ENCODE measurements at places on chromosomes 12 and 14. TPM values are rescaled to one million over a fixed set of nuclear protein-coding genes. Genes with fewer than 3 reads are reported as not detected.

NTF3 gene
- not detected for total RNA-seq

TDRD9 gene
- 0.43 TPM for total RNA-seq

PZP gene
- total RNA-seq: not detected

MYL2 gene
- total RNA-seq: not detected

- DNase-seq: no peak
These were observed 6.0 kb downstream of the HOXC4 start for GRCh38 chr12:54059668-54060067.

- no peak for DNase-seq
These were observed 44.4 kb downstream of the DGLUCY start for GRCh38 chr14:91158091-91158790.

- DNase-seq: no peak
These were observed 61.6 kb downstream of the WDR20 start for GRCh38 chr14:102201353-102201738.

- no peak for DNase-seq
These were observed 1.7 kb upstream of the CLEC4C start for GRCh38 chr12:7748852-7749251.

DNA sequence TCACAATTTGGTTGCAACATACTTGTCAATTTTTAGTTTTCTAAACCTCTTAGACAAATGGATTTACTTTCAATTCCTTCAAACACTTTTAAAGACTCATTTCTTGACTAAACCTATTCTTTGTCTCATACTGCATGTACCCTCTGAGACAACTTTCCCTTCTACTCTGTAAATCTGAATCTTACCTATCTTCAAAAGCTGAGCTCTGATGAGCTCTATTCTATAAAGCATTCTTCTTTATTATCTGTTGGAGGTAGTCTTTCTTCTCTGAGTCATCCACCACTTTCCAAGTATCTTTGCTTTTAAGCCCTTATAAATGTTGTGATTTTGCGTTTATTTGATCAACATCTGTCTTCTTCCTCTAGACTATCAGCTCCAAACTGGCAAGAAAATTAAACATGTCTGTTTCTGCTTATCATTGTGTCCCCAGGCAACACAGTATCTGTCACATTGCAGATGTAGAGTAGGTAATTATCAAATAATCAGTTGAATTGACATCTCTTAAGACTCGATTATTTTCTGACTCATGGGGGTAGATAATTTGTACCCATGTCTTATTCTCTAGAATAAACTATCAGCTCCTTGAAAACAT, 265.6 kb upstream of the FAR2 start:
- no peak for DNase-seq

GRCh38 chr12:88307961-88308360, 165.9 kb downstream of the TMTC3 start:
- no peak for DNase-seq

GRCh38 chr14:103738166-103738565, 22.6 kb downstream of the ZFYVE21 start:
- no peak for DNase-seq
